ENCODE measurements at places on chromosomes 13 and 19.

DNA sequence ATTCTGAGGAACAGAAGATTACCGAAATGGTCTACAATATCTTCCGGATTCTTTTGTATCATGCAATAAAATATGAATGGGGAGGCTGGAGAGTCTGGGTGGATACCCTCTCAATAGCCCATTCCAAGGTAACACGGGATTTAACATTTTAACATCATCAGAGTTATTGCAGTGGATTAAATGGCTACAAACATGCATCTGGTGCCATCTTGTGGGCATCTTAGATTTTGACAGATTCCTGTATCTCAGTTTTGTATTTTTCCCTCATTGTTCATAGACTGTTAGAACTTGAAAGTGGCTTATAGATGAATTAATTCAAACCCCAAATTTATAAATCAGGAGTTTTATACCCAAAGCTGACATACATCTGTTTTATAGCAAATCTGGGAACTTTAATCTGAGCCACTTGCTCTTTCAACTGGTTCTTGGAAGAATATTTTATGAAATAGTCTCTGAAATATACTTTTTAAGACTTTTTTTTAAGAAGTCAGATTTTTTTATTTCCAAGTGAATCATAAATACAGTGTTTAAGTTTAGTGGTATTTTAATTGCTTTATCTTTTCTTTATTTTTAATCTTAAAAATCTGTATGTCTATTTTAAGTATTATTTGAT is 215.2 kb downstream of the NBEA start:
- DNase-seq = no peak

DNA sequence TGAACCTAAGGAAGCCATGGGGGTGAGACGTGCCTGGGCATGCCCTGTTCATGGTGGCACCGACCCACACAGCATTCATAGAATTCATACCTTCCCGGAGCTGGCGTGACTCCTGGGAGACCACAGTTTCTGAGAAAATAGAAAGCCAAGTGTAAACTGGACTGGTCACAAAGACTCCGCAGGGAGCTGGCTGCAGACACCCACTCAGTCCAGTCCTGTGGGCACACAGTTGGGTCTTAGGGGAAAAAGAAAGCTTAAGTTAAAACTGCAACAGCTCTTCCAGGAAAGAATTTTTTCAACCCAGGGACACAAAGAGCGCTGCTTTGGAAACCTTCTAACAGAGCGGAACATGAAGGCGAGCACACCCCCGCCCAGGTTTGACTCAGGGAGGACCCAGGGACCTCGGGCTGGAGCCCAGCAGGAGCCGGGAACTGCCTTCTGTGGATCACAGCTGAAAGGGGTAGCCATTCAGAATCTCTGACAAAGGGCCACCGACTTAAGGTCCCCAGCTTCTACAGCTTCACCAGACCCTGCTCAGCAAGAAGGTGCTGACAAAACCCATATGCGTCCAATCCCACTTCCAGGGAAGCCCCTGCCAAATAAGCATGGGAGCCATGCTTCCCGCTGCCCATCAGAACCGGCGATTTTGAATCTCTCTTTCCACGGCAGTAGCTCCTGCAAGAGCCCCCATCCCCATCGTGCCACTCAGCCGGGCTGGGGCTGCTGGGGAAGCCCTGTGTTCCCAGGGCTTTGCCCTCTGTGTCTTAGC is 183.7 kb downstream of the COL4A1 start:
- no peak for DNase-seq

DNA sequence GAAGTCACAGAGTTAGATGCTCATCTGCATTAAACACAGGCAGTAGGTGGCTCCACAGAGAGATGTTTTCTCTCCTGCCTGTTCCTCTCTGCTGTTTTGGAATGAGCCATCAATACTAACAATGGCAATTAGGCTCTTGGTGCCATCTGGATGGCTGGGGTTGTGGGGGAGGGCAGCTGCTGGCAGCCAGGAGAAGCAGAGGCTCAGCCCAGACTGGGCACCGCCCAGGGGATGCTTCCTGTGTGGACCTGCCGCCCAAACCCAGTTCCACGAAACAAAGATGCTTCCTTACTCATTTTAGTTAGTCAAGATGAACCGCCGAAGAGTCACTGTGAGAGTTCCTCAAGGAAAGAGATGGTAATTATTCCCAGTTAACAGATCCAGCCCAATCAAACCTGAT is 50.8 kb upstream of the PCDH8 start:
- DNase-seq = no peak

DNA sequence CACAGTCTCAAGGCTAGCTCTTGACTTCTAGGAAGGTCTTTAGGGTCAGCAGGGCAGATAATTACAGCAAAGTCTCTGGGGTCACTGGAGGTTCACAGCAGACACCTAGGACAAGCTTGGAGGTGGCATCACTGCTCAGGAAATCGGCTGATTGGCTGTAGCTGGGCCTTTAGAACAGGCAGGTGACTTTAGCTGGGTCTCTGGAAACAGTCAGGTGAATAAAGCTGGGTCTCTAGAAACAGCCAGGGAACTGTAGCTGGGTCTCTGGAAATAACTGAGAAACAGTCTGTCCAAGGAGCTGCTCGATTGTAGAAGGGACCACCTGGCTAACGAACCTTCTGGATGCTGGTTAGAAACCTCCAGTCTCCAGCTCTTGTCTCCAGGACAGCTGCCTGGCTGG is 10.0 kb downstream of the LAIR1 start:
- DNase-seq = no peak

GRCh38 chr19:6720369-6721137 is at the start of gene C3:
TSS of gene C3 (minus strand) at chr19:6720650. CDS start at chr19:6720589, 61 bp downstream.
- no peak for DNase-seq

GRCh38 chr13:105474983-105475610 is 1060.4 kb downstream of the EFNB2 start:
- no peak for DNase-seq

- no peak for DNase-seq
Measured at GRCh38 chr13:40626561-40626960, 39.9 kb downstream of the FOXO1 start.

- no peak for DNase-seq
Measured at GRCh38 chr19:3606174-3606689, 443 bp downstream of the TBXA2R start.

GRCh38 chr13:114143806-114144605 is 11.6 kb upstream of the RASA3 start:
- peak; percentile 41 for DNase-seq

DNA sequence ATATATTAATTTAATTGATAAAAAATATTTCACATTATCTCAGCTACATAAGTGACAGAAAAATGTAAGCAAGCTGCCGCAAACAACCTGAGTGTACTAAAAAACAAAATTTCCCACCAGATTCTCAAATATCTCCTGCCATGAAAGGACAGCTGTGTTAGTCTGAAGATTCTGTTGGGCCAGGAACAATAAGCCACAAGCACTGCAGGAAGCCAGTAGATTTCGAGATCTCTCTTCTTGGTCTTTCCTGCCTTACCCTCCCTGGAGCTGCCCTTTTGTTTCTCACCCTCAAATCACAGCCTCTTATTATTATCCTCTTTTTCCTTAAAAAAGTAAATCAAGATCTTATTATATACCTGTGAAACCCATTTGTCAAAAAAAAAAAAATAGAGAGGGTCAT is 165.6 kb downstream of the EFNB2 start:
- DNase-seq = no peak

DNA sequence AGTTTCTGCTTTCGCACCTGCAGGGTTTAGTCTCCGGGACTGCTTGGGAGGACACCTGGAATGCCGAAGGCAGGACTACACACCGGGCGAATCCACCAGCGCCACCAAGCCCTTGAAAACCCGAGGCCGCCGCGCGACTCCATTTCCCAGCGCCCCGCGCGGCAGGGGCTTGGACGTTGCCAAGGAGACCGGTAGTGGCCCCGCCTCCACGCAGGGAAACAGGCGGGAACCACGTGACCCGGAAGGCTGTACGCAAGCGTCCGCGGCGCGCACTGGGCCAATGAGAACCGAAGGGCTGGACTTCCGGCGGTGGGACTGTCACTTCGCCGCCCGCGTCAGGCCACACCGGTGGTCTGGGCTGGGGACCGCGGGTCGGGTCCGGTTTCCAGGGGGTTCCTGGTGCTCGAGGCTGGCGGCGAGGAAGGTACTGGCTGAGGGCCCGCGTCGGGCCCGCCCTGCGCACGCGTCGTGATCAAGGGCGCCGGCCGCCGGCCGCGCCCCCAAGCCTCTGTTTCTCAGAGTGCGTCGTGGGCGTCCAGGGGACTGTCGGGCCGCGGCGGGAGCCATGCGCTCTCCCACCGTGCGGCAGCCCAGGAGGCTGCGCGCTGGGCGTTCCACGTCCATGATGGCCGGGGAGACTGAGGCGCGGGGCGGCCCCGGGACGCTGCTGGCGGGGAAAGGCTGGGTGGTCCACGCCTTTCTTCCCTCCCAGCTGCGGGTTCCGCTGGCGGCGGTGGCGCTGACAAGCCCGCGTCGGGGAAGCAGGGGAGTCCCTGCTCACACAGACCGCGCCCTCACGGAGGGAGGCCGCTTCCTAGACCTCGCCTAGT is at the start of gene ZNF324:
Gene ZNF324, plus strand, starts transcription at position 321 of the 830 bp plus-strand sequence. CDS start 2,106 bp downstream, outside the sequence.
- peak; percentile 97 for DNase-seq

DNA sequence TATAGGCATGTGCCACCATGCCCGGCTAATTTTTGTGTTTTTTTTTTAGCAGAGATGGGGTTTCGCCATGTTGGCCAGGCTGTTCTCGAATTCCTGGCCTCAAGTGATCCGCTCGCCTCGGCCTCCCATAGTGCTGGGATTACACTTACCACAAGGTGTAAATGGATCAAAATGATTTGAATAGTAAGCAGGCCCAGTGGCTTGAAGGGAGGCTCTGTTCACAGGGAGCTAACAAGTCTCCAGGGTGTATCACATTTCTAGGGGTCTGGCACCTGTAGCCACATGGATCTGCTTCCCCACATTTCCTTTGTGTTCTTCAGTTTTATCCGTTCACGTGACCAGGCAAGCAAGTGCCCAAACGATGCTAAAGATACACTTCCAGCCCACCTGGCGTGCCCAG is 13.5 kb upstream of the CNFN start:
- no peak for DNase-seq

DNA sequence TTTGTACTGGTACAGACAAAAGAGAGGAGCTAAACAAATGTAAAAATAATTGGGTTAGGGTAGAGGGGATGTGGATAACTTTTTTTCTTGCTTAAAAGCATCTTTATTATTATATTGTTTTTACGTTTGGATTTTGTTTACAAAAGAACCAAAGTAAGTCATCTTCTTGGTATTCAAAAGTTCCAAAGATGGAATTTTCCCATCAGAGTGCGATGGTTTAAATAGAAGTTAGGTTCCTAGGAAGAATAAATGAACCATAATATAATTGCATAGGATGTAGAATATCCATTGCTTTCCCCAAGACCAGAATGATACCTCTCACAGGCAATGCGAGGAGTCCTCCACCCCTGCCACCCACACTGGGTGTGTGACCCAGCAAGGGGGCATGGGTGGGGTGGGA is 99.4 kb upstream of the RNF113B start:
- DNase-seq = no peak

DNA sequence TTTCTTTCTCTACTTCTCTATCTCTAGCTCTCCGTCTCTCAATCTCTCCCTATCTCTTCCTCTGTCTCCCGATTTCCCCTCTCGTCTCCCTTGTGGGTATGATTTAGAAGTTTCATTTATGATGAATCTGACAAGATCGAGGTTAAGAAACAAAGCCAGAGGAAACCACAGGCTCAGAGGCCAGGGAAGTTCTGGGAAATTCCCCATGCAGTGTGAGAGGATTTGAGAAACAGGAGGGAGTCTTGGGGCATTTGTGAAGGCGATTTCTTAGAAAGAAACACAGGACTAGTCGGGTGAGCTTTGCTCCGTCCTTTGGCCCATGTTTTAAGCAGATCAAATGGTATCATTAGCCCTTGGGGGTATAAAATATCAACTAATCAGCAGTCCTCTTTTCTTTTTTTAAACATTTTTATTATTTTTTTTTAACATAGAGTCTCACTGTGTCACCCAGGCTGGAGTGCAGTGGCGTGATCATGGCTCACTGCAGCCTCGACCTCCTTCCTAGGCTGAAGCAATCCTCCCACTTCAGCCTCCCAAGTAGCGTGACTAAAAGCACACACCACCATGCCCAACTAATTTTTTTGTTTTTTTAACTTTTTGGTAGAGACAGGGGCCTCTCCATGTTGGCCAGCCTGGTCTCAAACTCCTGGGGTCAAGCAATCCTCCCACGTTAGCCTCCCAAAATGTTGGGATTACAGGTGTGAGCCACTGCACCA is 25.8 kb downstream of the TNFSF9 start:
- no peak for DNase-seq

DNA sequence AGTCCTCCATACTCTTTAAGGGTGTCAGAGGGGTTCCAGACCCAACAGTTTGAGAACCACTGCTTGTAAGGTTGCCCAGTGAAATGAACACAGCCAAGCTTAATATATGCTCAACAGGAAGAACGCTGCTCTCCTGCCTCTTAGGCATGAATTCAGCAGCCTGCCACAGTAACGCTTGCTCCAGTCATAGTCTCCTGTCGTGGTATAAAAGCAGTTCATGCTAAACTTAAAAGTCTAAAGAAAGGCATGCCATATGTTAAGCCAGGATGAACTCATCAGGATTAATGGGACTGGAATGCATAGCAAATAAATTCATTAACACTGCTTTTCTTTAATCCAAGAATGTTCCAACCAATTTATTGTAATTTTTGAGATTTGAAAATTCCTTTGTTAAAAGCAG is 38.7 kb downstream of the SLC7A1 start:
- no peak for DNase-seq

GRCh38 chr13:59546178-59546577 is 617.5 kb downstream of the DIAPH3 start:
- no peak for DNase-seq

DNA sequence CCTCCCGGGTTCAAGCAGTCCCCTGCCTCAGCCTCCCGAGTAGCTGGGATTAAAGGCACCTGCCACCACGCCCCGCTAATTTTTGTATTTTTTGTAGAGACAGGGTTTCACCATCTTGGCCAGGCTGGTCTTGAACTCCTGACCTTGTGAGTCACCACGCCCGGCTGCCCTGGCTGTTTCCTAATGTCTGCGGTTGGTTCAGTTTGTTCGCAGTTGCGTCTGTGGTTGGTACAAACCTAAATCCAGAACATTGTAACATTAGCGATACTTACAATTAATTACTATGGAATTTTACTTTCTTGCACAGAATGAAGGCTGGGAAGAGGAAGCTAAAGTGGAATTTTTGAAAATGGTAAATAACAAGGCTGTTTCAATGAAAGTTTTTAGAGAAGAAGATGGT is 38.1 kb downstream of the RNF17 start:
- no peak for DNase-seq
